A549 treated with dexamethasone at 1 μM for 4 hours (cell line): ENCODE measurements at places on chromosomes 1 and 21. TPM values are rescaled to one million over a fixed set of nuclear protein-coding genes. Genes with fewer than 3 reads are reported as not detected.

The APOBEC4 gene
- total RNA-seq: not detected in 5 replicates

The IFI44 gene
- 0.15 to 0.82 TPM (median 0.62 TPM) in 5 replicates for total RNA-seq

The FCRL5 gene
- not detected in 5 replicates for total RNA-seq

The OR2T35 gene
- total RNA-seq: not detected in 5 replicates

The REN gene
- total RNA-seq: 0.08 TPM in 1 of 5 replicates, not detected in the others

The NIPAL3 gene
- total RNA-seq: 5.9 to 8.3 TPM (median 7.7 TPM) in 5 replicates

The CHIT1 gene
- not detected in 5 replicates for total RNA-seq

The GPR161 gene
- total RNA-seq: 10.3 to 18.0 TPM (median 16.2 TPM) in 5 replicates

The RNU1-4 gene
- total RNA-seq: 10.6 TPM in 1 of 5 replicates, not detected in the others

The CELA3B gene
- total RNA-seq: not detected in 5 replicates

The GJB5 gene
- total RNA-seq: 0.06 to 0.25 TPM (median 0.11 TPM) in 4 of 5 replicates, not detected in the other

The DENND2C gene
- 0.34 to 0.62 TPM (median 0.39 TPM) in 5 replicates for total RNA-seq

The NUAK2 gene
- total RNA-seq: 20.1 to 28.2 TPM (median 26.9 TPM) in 5 replicates

The HSPA6 gene
- total RNA-seq: 0.94 to 6.5 TPM (median 1.5 TPM) in 5 replicates

The PLXNA2 gene
- 2.6 to 5.0 TPM (median 4.6 TPM) in 5 replicates for total RNA-seq

The OR2C3 gene
- total RNA-seq: not detected in 5 replicates

The NBPF4 gene
- 0.06 to 0.14 TPM (median 0.07 TPM) in 4 of 5 replicates, not detected in the other for total RNA-seq

The FMOD gene
- total RNA-seq: 0.02 to 0.04 TPM (median 0.03 TPM) in 3 of 5 replicates, not detected in the others

The OR2M7 gene
- not detected in 5 replicates for total RNA-seq

The ENAH gene
- total RNA-seq: 79.8 to 114 TPM (median 103 TPM) in 5 replicates

The FCAMR gene
- total RNA-seq: 0.07 to 0.08 TPM in 2 of 5 replicates, not detected in the others
